NCI-H774 (cell line): ENCODE measurements at places on chromosomes 5 and 9.
A peak's percentile ranks its signal among the peaks of the same experiment; 100 is the strongest.

GRCh38 chr5:20466512-20466911 is 478.5 kb upstream of the CDH18 start:
- no peak for DNase-seq

- DNase-seq = no peak
Measured at GRCh38 chr5:68618501-68618900, 402.9 kb downstream of the PIK3R1 start.

GRCh38 chr9:8946461-8946860 is 1146.9 kb upstream of the DMAC1 start:
- no peak for DNase-seq

- DNase-seq = no peak
Measured at GRCh38 chr5:55232271-55232984, 980 bp downstream of the CCNO start.

DNA sequence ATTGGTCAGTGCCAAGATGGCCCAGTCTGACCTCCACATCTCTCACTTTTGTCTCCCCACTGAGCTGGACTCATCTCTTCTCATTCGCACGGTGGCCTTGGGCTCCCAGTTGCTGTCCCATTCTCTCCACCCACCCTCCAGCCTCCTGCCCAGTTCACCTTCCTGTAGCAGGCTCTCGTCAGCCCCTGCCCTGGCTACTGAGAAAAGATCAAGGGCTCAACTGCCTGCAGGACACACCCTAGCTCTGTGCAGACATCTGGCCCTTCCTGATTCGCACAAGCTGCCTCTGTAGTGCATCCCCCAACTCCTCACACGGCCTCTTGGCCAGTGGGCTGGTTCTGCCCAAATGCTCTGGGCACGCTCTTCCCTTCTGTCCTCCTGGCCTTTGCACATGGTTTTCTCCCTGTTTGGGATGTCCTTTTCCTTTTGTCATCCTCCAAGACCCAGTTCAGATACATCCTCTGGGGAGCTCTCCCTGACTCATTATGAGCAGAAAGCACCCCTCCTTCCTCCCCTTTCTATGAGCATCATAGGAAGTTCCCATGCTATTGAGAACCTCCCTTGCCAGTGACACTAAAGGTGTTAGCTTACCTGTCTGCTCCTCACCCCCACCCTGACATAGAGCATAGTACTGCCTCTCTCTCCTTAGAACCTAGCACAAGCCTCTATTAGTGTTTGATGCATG is 78.5 kb upstream of the TGFBR1 start:
- DNase-seq = no peak

DNA sequence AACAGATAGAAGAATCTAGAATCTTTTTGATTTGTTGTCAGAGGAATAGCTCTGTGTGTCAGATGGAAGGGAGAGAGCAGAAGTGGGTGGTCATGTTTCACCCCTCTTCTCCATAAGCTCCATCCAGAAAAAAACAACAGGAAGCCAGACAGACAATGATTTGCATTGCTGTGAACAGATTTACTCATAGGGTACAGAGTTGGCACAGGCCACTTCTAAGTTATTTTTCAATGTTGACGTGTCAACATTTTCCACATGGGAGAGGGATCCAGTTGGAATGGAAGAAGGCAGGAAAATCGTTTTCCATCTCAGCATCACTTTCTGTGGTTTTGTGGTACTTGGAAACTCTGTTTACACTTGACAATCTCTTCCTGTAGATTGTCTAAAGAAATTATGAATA is 86.7 kb downstream of the INSYN2B start:
- no peak for DNase-seq

DNA sequence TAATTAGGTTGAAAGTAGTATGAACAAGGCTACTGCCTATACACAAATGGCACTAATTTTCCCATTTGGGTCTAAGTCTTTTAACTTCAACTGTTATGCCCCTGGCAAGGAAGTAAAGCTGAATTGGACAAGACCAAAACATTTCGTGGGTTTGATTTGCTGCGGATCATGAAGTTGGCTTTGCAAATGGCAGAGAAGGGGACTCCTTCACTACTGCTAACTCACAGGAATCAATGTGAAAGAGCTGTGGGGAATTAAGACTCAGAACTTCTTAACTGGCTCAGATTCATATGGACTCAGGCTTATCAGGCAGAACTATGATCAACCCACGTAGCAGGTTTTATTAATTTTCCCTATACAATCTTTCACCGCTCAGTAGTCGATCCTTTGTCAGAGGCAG is 73.8 kb upstream of the IFNE start:
- no peak for DNase-seq

- DNase-seq = no peak
Measured at GRCh38 chr5:140927228-140927573, 1.1 kb downstream of the PCDHAC1 start.

DNA sequence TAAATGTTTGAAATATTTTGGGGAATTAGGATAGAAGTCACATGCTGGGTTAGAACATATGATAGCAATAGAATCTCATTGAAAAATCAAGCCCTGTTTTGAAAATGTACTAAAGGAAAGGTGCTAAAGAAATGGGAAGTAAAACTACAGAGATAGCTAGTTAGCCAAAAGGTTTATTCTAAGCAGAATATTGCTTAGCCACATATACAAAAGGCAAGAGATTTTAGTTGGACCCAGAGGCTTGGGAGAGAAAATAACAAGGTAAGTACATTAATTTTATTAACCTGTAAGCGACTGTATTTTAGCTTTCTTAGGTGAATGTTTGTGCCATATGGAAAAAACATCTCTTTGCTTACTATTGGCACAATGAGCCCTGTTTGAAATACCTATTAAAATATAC is 108.3 kb downstream of the RPS23 start:
- no peak for DNase-seq

DNA sequence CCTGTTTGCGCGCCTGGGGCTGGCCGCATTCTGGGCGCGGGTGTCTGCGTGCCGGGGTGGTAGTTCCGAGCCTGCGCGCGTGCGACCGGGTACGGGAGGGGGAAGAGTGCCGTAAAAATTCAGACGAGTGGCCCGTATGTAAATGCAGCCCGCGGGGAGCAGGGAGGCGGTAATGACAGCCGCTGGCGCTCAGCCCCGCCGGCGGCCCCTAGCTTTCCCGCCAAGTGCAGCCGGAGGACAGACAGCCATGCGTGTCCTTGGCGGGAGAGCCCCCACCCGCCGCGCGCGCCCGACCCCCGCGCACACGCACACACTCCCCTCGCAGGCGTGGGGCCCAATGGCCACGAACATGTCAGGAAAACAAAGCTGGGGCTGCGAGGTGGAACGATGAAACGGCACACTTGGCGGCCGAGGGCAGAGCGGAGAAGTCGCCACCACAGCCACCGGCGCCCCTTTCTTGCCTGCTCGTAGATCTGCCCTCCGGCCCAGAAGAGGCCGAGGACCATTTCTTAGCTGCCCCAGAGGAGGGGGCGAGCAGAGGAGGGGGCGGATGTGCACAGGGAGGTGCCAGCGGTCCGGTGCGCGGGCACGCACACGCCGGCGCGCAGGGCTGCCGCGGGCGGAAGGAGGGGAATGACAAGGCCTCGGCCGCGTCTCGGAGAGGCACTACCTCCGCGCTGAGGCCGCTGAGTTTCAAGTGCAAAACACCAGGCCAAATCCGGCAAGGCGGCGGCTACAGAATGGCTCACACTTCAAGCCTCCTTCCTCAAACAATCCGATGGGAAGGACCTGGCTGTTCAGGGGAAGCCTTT is 208.4 kb downstream of the MEF2C start:
- DNase-seq = peak; percentile 78

GRCh38 chr9:10232352-10232930 is 380.4 kb downstream of the PTPRD start:
- DNase-seq = no peak

- no peak for DNase-seq
Measured at GRCh38 chr5:181088289-181088688, 42.7 kb downstream of the OR2V1 start.

DNA sequence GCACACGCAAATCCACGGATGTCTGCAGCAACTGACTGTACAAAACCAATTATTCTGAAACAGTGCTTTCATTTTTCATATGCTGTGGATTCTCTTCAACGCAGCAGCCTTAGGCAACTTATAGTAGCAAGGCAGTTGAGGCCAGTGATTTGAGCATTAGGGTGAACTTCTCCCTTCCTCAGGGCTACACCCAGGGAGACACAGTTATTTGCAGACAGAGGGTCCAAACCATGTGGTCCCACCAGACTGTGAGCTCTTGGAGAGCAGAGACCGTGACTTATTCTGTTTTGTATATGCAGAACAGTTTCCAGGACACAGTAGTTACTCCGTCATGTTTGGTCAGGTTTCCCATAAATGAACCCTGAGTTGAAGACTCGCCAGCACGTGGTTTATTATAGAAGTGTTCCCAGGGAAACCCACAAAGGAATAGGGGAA is 19.0 kb upstream of the WHRN start:
- DNase-seq = no peak

DNA sequence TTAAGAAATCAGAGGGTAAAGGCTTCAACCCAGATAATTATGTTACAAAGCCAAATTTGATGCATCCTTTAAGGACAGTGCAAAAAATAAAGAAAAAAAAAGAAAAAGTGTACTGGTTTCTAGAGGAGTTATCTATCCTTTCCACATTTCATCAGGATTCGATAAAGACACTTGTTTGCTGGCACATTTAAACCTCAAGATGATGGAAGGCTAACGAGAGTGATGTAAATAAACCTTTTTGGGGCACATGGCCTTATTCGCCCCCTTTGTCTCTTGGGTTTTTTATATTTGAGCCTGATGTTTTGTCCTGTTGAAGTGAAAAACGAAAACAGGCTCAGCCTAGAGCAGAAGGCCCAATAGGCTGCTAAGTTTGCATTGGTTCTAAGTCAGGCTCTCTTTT is 416.5 kb downstream of the TAF11L14 start:
- DNase-seq = no peak

DNA sequence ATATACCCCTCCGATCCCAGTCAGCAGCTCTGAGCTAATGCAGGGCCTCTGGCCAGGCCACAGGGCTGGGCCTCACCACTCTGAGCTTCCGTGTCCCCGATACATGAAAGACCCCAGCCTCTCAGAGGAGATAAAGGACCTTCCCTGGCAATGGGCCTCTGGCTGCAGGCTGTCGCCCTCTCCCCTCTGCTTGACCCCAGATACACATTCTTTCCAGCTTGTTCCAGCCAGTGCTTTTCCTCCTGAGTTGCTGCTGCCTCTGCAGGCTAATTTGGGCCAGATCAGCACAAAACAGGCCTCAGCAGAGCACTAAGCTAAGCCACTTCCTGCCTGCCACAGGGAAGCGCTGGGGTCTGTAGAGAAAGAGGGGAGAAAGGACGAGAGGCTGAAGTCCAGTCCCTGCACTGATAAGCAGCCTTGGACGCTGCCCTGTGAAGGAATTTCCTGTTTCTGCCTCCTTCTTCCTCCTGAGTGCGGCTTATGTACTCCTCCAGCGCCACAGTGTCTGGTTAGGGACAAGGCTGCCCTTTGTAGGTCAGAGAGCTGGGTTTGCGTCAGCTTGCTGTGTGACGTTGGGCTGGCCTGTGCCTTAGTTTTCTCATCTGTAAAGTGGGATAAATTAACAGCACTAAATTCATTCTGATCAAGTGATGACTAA is 73.0 kb upstream of the IL17B start:
- no peak for DNase-seq

- DNase-seq = peak; percentile 76
Measured at GRCh38 chr5:177390363-177391300, 6.4 kb downstream of the SLC34A1 start.

DNA sequence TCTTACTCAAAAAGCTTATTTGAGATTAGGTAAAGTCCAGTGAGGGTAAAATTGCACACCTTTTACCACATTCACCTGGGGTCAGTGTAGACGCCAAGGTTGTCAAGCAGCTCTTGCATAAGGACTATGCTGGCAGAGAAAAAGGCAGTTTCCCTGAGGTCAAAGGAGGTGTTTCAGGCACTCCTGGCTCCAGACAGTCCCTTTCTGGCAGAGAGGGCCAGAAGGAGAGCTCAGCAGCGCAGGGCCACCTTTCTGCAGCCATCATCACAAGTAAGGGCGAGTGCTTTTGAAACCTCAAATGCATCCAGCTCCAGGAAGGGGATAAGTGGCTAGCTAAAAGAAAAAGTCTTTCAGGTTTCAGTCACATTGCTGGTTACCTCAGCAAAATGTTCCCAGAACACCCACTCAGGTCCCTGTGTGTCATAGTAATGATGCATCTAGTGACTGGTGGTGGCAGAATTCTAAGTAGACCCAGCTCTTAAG is 16.7 kb upstream of the IL13 start:
- DNase-seq = no peak
